ENCODE measurements at places on chromosomes 13 and 19.
A peak's percentile ranks its signal among the peaks of the same experiment; 100 is the strongest.

DNA sequence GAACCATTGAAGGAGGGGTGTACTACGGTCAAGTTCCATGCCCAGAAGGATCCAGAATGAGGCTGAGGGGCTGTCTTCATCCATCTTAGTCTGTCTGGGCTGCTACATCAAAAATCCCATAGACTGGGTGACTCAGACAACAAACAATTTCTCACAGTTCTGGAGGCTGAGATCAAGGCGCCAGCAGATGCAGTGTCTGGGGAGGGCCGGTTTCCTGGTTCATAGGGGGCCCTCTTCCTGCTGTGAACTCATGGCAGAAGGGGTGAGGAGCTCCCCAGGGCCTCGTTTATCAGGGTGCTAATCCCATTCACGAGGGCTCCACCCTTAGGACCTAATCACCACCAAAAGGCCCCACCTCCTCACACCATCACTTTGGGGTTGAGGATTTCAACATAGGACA lies 14.7 kb upstream of the KCTD15 start:
- no peak for DNase-seq

DNA sequence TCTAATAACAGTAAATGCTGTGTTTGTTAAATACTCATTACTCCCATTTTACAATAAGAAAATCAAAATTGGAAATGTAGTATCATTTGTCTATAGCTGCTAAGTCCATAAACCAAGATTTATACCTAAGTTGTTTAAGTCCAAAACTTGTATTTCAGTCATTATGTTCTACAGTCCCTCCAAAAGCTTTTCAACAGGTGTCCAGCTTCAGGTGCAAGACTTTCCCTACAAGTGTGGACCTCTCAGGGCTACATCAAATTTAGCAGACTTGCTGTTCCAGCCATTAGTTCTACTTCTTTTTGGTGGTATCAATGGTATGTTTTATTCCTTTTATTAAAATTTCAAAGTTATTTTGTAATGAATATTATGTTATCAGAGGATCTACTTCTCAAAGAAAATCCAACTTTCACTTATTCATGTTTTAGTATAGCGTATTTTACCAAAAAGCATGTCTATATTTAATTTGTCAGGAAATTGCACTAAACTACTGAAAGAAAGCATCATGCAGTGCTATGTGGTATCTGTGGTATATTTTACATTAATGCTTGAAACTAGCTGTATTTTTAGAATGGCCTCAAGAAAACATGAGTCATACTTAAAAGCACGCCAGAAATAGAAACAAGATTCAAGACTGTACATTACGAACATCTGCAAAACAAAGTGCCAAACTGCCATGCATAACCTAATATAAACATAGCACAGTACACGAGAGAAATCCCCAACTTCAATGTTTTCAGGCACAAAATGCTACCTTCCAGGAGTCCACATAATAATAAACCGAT lies 44.5 kb downstream of the VWA8 start:
- no peak for DNase-seq

GRCh38 chr13:29491248-29491647 lies 104.2 kb downstream of the SLC7A1 start:
- no peak for DNase-seq

GRCh38 chr13:68697551-68697950 lies 1410.1 kb upstream of the ATXN8OS start:
- no peak for DNase-seq

GRCh38 chr19:32647361-32647760 lies 27.6 kb downstream of the ANKRD27 start:
- DNase-seq: no peak

DNA sequence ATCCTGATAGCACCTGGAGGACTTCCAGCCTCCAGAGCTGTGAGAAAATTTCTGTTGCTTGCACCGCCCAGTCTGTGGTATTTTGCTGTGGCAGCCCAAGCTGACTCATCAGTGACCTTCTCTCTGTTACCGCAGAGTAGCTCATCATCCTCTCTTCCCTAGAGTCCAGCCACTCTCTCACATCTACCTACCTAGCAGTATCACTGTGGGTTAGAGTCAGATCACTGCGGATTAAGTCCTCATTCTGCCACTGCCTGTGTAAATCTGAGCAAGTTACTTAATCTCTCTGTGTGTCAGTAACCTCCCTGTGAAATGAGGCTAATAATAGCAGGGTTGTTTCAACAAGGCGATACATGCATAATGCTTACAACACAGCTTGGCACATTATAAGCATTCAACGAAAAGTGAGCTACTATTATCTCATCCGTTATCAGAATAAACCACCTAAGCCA lies 40.3 kb upstream of the USPL1 start:
- no peak for DNase-seq

- no peak for DNase-seq
These were observed 471.7 kb downstream of the EFNB2 start for GRCh38 chr13:106063591-106064313.

DNA sequence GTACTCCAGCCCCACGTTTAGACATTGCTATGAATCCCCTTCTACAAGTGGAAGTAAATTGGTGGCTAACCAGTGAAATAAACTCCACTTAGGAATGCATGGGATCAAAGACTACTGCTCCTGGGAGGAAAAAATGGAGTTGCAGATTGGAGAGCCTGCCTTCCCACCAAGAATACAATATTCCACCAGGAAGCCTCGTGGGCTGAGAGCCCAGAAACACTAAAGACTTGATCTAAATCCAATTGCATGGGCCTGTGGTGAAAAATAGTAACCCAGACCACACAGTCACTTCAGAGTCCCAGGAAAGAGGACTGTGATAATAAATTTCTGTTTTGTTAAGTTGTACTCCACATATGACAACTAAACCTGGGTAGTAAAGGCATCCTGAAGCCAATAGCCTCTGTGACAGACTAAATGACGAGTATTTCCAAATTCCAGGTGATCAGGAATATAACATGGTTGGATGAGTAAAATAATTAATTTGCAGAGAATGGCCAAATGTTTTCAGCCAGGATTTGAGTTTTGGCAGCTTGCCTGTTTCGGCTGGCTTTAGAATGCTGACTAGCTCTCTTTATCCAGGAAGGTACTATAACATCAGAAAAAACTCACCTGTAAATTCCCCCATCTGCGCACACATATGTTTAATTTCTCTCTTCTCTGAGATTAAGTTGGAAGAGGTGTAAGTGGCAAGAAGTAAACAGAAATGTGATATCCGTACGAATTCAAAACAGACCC lies 480.3 kb downstream of the LIG4 start:
- no peak for DNase-seq

GRCh38 chr19:15200553-15201364 lies at the start of gene NOTCH3:
TSS of gene NOTCH3 (minus strand) at chr19:15200995. CDS start at chr19:15200905, 90 bp downstream.
- peak; percentile 62 for DNase-seq

DNA sequence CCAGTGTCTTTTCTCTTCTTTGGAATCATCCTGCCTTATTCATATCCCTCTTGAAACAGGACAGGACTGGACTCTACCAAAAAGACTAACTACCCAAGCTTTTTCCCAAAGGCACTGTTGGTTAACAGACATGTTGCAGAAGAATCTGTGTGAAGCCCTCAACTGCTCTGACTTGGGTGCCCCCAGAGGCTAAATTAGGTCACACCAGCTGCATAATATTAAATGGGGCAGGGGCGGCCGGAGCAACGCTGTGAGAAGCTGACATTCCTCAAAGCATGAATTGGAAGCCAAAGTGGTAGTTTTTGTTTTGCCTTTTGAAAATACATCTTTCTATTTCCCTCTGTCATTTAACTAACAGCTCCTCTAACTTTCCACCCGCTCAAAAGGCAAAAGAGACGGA lies 185.9 kb downstream of the LHFPL6 start:
- DNase-seq: peak; percentile 45

DNA sequence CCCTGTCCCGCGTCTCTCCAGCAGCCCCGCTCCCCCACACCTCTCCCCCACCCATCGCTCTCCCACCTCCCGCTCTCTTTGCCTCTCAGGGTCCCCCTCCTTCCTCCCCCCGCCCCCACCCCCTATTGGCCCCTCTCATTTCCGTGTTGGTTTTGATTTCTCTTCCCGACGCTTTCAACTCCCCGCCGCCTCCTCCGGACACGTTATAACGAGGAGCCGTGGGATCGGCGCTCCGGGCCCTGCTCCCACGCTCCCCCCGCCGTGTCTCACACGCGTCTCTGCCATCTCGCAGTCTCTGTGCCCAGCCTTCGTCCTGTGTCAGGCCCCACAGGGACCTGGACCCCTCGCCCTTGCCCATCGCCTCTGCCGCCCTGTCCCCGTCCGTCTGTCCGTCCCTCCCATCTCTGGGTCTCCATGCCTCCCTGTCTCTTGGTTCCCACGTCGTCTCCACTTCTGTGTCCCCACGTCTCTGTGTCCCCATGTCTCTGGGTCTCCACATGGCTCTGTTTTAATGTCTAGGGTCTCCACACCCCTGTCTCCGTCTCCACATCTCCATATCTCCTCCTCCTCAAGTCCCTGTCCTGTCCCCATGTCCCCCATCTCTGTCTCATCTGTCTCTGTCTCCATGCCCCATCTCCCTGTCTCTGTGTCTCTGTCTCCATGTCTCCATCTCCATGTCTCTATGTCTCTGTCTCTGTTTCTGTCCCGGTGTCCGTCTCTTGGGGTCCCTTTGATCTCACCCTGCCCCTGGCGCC lies 13.1 kb downstream of the ERFL start:
- DNase-seq: no peak

GRCh38 chr13:40496035-40496810 lies 170.2 kb downstream of the FOXO1 start:
- DNase-seq: no peak

DNA sequence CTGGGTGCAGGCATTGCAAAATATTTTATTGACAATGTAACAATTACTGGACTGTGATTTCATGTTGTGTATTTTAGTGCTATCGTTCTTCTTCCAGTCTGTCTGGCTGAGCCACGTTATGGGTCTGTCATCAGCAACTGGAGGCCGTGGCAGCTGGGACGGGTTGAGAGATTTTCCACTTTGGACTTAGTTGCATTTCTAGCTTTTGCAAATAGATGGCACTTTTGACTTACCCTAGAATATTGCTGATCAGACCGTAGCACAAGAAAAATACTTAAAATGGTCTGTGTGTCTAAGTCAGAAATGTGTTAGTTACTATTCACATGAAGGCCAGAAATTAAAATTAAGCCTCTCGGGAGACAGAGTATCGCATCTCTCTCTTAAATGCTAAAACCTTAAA lies 211.1 kb downstream of the TEX29 start:
- no peak for DNase-seq

- peak; percentile 71 for DNase-seq
These were observed 68.8 kb upstream of the ZNF599 start for GRCh38 chr19:34841780-34842179.

- peak; percentile 98 for DNase-seq
These were observed at the start of gene ZNF69 for GRCh38 chr19:11887611-11888531. TSS of gene ZNF69 (plus strand) at chr19:11887782. CDS start at chr19:11887924, 142 bp downstream.

- no peak for DNase-seq
These were observed 44.9 kb downstream of the SERTM1 start for GRCh38 chr13:36718686-36719085.

DNA sequence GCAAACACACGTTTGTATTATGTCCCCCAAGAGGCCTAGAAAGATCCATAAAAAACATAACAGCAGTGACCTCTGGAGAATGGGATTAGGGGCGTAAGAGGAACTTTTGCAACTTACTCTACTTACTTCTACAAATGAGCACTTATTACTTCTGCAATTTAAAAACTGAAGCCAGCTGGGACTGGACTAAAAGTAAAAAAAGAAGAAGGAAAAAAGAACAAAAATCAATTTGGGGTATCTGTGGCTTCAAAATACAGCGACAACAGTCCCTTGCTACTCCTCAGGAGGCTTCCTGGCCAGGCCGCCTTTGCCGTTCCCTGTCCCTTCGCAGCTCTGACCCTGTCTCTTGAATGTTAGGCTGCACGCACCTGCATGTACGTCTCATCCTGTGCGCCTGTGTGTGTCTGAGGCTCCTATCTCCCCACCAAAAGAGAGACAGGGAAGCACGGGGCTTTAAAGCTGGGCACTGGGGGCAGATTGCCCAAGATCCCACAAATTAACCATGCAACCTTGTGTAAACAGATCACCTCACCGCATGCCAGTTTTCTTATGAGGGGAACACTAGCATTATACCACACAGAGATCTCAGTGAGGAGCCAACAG lies 12.1 kb upstream of the FKRP start:
- no peak for DNase-seq

GRCh38 chr13:109158383-109158782 lies 529.0 kb downstream of the MYO16 start:
- no peak for DNase-seq

DNA sequence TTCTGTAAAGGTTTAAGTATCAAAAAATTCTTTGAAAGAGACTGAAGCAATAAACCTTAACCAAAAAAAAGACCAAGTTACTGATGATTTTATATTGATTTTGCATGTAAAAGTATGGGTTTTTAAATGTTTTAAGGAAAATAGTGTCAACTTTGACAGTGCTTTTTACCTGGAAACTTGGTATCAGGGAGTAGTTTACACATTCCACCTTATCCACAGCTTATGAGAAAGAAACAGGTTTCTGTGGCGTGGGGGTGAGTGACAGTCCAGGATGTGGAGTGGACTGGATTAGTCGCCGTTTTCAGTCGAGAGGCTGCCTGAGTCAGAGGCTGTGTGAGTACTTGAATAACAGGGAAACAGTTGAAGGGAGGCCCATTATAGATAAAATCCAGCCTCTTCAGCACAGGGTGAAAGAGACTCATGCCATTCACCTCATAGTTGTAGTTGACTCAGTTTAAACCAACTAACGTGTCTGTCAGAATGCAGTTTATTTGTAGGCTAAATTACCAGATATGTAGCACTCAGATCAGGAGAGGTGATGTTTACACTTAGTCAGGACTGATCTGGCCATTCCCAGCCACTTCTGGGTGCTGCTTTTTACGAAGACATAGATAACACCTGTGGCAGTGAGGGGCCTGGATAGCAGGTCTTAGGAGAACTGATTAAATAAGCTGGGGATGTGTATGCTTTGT lies 595 bp upstream of the GPR183 start:
- no peak for DNase-seq

All from WTC11 (cell line).